ENCODE measurements at places on chromosomes 5 and 9.

- DNase-seq = no peak
Observed at GRCh38 chr5:168464214-168464613, 22.1 kb upstream of the RARS1 start.

DNA sequence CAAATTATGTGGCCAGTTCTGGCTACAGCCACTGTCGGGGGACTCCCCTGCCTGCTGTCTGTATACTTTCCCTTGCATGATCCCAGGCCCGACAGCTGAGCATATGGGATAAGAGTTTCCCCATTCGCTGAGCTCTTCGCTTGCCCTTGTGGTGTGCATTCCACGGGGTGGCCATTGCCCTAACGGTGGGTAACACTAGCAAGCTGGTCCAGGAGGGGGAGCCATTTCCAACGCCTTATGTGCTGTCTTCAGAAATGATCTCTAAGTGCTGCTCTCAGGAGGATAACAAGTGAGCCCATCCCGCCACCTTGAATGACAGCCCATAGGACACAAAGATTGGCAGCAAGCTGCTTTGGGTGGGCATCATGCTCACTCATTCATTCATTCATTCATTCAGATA lies 190.9 kb downstream of the FSTL4 start:
- DNase-seq = no peak

- no peak for DNase-seq
Observed at GRCh38 chr9:92770360-92770995, 5.8 kb upstream of the BICD2 start.

GRCh38 chr9:5205071-5205470 lies 19.6 kb upstream of the INSL6 start:
- DNase-seq = no peak

GRCh38 chr5:75335952-75336614 lies 937 bp upstream of the HMGCR start:
- DNase-seq = peak; percentile 82

DNA sequence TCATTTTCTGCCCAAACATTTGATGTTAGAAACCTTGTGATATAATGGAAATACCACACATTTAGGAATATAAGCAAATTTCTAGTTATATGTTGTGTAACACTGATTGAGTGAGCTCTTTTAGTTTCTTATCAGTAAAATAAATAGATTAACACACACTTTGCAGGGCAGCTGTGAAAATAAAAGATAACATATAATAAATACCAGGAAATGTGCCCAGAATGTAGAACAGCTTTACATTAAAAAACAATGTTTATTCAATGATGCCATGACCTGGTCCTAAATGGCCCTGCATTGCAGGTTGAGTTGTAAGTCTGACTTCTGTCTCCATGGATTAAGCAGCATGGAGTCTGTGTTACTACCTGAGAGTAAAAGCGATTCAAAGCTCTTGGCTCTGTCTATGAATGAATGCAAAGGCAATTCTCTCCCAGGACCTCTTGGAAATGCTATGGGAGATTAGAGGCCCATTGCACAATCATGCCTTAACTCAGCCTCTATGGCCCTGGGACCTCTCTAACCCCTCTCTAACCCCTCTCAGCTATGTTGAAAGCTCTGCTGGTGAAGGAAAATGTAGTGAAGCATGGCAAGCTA lies 296.0 kb upstream of the ACTBL2 start:
- DNase-seq = no peak

- no peak for DNase-seq
Observed at GRCh38 chr5:123855609-123856008, 343.6 kb downstream of the CSNK1G3 start.

- DNase-seq = no peak
Observed at GRCh38 chr5:148882332-148882731, 55.9 kb downstream of the ADRB2 start.

- DNase-seq = no peak
Observed at GRCh38 chr5:54667136-54667535, 149.6 kb downstream of the SNX18 start.

DNA sequence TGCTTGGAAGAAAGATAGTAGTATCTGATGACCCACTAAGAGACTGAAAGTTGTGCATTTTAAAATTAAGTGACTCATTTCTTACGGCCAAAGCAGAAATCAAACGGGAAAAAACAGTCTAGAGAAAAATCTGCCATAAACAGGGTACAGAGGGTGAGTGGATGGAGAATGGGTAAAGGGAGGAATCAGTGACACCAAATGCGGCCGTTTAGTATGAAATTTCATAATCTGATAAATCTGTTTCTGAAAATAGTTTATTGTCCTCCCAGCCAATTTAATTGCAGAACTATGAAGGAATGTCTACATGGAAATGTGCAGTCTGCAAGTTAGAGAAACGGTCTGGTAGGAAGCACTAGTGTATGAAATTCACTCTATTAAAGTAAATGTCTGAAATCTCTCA lies 39.5 kb downstream of the ADAMTS12 start:
- DNase-seq = peak; percentile 20

DNA sequence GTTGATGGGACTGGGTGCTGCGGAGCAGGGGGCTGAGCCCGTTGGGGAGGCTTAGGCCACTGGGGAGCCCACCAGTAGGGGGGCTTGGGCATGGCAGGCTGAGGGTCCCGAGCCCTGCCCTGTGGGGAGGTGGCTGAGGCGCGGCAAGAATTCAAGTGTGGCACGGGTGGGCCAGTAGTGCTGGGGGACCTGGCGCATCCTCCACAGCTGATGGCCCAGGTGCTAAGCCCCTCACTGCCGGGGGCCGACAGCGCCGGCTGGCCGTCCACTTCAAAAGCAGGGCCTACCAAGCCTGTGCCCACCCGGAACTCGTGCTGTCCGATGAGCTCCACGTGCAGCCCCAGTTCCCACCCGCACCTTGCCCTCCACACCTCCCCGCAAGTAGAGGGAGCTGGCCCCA lies 917.5 kb downstream of the TAF11L14 start:
- no peak for DNase-seq

DNA sequence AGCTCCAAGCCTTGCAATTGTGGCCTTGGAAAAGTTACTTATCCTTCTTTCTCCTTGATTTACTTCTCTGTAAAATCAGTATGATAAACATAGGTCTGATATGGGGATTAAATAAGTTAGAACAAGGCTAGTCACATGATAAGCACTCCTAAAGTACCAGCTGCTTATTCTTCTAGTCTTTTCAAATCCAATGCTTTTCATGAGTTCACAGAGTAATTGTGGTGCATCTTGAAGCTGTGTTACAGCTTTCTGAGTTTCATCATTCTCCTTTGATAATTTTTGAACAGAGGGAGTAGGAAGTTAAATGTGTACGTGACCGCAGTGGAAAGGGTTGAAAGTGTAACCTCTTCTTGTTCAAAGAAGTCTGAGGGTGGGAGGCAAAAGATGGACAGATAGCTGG lies 38.8 kb upstream of the CCDC112 start:
- no peak for DNase-seq

DNA sequence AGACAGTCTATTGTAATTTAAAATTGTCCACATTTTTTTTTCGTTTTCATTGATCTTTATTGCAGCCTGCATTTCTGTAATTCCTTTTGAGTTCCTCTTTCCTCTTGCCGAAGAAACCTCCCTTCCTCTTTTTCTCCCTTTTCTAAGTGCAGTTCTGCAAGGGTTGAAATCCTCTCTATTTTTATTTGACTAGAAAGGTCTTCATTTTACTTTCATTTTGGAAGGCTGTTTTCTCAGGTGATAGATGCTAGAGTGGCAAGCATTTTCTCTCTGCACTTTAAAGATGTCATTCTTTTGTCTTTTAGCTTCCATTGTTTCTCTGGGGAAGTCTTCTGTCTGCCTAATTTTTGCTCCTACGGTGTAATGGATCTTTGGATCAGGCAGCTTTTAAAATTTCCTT lies 248.5 kb downstream of the SMARCA2 start:
- DNase-seq = no peak

GRCh38 chr5:68088302-68088701 lies 127.3 kb upstream of the PIK3R1 start:
- DNase-seq = no peak

DNA sequence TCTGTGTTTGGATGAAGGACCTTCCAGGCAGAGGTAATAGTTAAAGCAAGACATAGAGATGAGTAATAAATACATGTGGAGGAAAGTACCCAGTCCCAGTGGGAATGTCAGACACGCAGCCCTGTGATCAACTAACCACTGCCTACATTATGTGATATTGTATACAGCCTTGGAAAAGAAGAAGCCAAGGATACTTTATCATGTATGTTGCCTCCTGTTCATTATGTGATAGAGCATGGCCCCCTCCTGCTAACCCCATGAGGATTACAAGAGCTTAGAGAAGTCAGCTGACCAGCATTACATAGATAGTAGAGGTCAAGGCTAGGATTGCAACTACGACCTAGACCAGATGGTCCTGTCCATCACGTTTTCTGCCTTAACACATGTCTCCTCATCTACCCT lies 497.0 kb upstream of the TNC start:
- no peak for DNase-seq

GRCh38 chr5:157382996-157383800 lies 76.8 kb upstream of the NIPAL4 start:
- DNase-seq = no peak

DNA sequence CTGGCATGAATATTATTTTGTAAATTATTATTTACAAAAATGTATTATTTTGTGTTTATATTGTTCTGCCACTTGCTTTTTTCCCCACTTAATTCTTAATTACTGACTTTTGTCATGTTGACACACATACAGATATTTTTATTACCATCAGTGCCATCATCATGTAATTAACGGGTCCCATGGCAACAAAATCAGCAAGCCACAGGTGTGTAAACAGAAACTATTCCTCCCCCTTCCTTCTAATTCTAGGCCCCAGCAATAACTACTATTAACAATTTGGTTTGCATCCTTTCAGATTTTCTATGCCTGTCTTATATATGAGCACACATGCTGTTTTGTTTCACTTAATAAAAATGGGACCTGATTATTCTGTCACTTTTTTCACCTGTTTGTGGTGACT lies 29.3 kb downstream of the CYFIP2 start:
- no peak for DNase-seq

- no peak for DNase-seq
Observed at GRCh38 chr5:120304663-120305062, 159.4 kb upstream of the PRR16 start.

DNA sequence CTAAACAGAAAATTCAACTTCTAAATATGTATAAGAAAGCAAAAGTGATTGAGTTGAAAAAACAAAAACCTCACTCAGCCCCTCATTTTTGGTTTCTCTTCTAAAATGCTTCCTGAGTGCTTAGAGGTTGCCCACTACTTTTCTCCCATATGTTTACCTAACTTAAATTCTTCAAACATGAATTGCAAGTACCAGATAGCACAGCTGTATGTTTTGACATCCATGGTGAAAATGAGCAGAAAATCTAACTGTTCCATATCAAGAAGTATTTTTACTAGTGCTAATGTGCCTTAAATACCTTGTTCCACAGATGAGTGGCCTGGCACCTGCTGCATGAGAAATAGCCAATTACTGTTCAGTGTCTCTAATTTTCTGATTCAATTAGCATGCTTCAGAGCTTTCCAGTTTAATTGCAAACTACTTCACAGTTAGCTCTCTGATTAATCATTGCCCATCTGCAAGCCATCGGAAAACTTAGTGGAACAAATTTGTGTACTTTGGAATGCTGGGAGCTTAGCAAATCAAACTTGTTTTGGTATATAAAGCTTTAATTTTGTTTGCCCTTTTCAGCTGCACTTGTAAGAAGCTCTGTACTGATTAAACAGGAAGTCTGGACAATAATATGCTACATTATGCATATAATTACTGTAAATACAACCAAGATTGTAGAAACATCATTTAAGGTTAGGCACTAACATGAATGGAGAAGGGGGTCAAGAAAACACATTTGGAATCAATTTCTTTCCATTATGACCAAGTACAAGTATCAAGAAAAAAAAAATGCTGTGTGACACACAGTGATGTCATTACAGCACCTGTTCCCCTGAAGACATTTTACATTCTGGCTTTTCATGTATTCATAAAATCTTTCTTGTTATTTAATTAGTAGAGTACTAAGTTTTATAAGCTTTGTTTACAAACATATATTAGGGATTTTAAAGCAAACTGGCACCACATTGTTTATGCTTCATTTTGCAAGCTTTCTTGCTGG lies 65.6 kb downstream of the POU5F2 start:
- no peak for DNase-seq

- DNase-seq = no peak
Observed at GRCh38 chr5:172188893-172189692, 1.1 kb upstream of the STK10 start.

GRCh38 chr9:78009186-78009585 lies 22.4 kb downstream of the GNAQ start:
- DNase-seq = no peak

GRCh38 chr5:61632064-61632463 lies 300.0 kb downstream of the ZSWIM6 start:
- DNase-seq = no peak

GRCh38 chr9:38041564-38042243 lies 27.3 kb downstream of the SHB start:
- no peak for DNase-seq

DNA sequence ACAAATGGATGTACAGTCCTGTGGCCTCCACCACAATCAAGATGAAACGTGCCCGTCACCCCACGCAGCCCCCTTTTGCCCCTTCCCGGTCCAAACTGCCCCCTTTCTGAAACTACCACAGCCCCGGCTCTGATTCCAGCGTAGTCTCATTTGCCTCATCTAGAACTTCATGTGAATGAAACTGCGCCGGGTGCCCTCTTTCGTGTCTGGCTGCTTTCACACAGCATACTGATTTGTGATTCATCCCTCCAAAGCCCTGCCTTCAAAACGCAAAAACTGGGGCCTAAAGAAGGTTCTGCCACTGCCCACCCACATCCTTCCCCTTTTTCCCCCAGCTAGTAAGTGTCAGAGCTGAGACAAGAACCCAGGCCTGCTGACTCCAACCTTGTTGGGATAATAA lies 31.5 kb upstream of the NCS1 start:
- no peak for DNase-seq

GRCh38 chr5:95956021-95956899 lies 5.4 kb downstream of the ELL2 start:
- DNase-seq = no peak

Data from PC-9 (cell line).